RWPE2 (cell line): ENCODE measurements at places on chromosomes 2 and 18.

GRCh38 chr18:68121308-68121707 is 593.6 kb downstream of the TMX3 start:
- H3K36me3 ChIP-seq = no peaks in the 10 kb centered on the region
- H3K4me3 ChIP-seq = no peak overlapping the region
- DNase-seq = no peak
- peaks cover 9% of the 10 kb centered on the region for H3K4me1 ChIP-seq
- H3K27ac ChIP-seq = no peak overlapping the region

- peak overlapping the region; percentile 96 for H3K27ac ChIP-seq
- no peak for DNase-seq
- peaks cover 42% of the 10 kb centered on the region for H3K4me1 ChIP-seq
- peak overlapping the region; percentile 57 for H3K4me3 ChIP-seq
These were observed 1.2 kb downstream of the SERPINB5 start for GRCh38 chr18:63477968-63478367.

DNA sequence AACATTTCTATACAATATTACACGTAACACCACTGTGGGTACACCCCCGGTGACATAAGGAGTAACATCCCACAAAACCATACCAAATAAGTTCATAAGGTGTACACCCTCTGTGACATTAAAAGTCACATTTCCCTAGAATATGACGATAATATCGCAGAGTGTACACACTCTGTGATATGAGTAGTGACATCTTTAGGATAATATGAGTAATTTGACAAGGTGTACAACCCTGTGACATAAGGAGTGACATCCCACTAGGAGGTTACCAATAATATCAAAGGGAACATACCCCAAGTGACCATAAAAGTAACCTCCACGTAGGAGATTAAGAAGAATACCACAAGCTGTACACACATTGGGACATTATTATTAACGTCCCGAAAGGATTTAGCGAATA is 24.0 kb upstream of the TEX261 start:
- peaks cover 1% of the 10 kb centered on the region for H3K4me1 ChIP-seq
- H3K36me3 ChIP-seq = no peaks in the 10 kb centered on the region
- H3K27ac ChIP-seq = no peak overlapping the region
- H3K4me3 ChIP-seq = no peak overlapping the region
- H3K27me3 ChIP-seq = no peaks in the 10 kb centered on the region

DNA sequence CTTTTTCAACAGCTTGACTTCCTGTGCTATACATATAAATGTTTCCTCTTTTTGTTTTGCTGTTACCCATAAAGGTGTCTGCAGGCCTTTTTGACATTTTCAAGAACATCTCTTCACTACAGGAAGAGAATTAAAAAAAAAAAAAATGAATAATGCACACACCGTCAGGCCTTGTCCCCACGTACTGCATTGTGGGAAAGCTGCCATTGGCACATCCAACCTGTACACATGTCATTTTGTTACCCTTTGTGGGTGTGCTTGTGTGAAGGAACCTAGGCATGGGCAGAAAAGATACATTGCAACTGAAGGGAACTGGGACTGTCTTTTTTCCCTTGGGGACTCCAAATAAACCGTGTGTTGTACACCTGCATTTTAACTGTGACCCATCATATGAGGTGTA is 16.8 kb upstream of the TMEM37 start:
- no peak overlapping the region for H3K27ac ChIP-seq
- no peaks in the 10 kb centered on the region for H3K4me1 ChIP-seq
- H3K27me3 ChIP-seq = no peaks in the 10 kb centered on the region

DNA sequence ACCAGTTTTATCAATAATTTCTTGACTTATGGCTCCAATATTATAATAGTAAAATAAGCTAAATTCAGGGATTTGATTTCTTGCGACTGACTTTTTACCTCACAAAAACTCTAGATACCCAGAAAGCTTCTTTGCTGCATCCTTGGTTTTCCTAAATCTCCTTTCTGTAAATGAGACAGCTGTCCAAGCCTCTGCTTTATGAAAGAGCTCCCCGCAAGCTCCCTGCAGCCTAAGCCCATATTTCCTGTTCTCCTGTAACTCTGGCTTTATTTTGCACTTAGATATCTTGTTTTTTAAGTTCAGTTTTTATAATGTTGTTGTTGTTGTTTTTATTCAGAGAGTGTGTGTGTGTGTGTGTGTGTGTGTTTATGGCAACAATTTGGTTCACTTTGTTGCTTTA is 361.7 kb upstream of the PKDCC start:
- no peaks in the 10 kb centered on the region for H3K27me3 ChIP-seq
- H3K36me3 ChIP-seq = no peaks in the 10 kb centered on the region
- DNase-seq = no peak
- no peak overlapping the region for H3K4me3 ChIP-seq
- H3K27ac ChIP-seq = no peak overlapping the region

GRCh38 chr2:80186262-80186661 is 118.3 kb downstream of the LRRTM1 start:
- H3K36me3 ChIP-seq = no peaks in the 10 kb centered on the region
- H3K4me3 ChIP-seq = no peak overlapping the region
- H3K27me3 ChIP-seq = no peaks in the 10 kb centered on the region
- no peak overlapping the region for H3K27ac ChIP-seq

DNA sequence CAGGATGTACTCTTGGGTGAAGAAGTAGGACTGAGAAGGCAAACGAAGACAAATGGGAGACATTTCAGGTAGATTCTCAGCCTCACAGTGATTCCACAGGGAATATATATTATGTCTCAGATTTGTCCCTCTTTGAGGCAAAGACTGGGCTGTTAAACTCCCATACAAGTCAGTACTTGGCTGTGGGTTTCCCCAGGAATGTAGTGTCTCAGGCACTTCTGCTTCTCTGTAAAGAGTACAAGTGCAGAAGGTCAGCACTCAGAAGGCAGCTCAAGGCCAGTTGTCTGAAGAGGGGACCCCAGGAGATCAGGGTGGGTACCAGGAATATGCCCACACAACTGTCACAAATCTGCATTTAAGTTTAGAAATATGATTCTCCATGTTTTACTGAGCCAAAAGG is 39.9 kb upstream of the COBLL1 start:
- H3K4me1 ChIP-seq = no peaks in the 10 kb centered on the region
- no peak for DNase-seq
- no peak overlapping the region for H3K4me3 ChIP-seq

GRCh38 chr2:160868891-160869290 is 291.3 kb upstream of the TANK start:
- H3K4me3 ChIP-seq = no peak overlapping the region
- DNase-seq = no peak
- H3K27me3 ChIP-seq = no peaks in the 10 kb centered on the region
- H3K4me1 ChIP-seq = peaks cover 5% of the 10 kb centered on the region
- H3K36me3 ChIP-seq = no peaks in the 10 kb centered on the region
- H3K27ac ChIP-seq = no peak overlapping the region

DNA sequence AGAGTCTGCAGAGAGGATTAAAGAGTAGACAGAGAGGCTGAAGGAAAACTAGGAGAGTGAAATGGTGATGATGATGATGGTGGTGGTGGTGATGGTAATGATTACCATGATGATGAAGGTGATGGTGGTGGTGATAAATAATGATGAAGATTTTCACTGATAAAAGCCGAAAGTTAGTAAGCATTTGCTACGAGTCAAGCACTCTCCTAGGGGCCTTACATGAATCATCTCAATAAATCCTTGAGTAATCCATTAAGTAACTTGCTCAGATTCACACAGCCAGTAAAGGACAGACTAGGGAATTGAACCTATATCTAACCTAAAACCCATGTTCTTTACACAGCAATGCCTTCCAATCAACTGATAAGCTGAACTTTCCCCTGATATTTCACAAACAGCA is 106.7 kb upstream of the PGAP1 start:
- H3K36me3 ChIP-seq = no peaks in the 10 kb centered on the region
- H3K4me3 ChIP-seq = no peak overlapping the region
- no peak for DNase-seq
- no peak overlapping the region for H3K27ac ChIP-seq
- no peaks in the 10 kb centered on the region for H3K4me1 ChIP-seq

DNA sequence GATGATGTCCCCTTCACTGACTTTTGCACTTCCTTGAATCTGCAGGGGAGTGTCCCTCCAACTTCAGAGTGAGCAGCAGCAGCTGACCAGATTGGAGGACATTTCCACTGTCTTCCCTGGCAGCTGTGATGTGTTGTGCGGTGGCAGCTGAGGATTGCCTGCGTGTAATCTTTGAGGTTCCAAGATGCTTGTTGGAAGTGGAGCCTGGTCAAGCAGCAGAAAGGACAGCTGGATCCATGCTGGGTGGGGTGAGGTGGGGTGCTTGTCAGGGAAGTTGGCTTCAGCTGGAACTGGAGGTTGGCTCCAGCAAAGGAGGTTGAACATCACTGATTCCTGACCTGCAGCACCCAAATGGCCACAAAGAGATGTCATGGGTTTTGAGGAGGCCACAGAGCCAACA is 64.8 kb downstream of the ST3GAL5 start:
- no peaks in the 10 kb centered on the region for H3K27me3 ChIP-seq
- H3K4me1 ChIP-seq = no peaks in the 10 kb centered on the region
- no peak for DNase-seq
- no peak overlapping the region for H3K4me3 ChIP-seq
- H3K36me3 ChIP-seq = no peaks in the 10 kb centered on the region

DNA sequence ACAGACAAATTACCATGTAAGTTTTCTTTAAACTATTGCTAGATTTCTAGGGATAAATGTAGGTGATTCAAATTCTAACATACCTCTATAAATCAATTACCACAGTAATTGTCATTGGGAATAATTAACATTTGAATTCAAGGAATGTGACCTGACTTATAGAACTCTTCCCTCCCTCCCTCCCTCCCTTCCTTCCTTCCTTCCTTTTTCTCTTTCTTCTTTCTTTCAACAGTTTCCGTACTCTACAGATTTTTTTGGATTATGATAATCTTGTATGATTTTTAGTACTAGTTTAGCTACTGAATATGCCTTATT is 18.2 kb upstream of the FTCDNL1 start:
- no peak for DNase-seq
- no peaks in the 10 kb centered on the region for H3K4me1 ChIP-seq
- H3K27ac ChIP-seq = no peak overlapping the region
- H3K36me3 ChIP-seq = no peaks in the 10 kb centered on the region

- no peak overlapping the region for H3K27ac ChIP-seq
- no peaks in the 10 kb centered on the region for H3K36me3 ChIP-seq
- DNase-seq = no peak
- no peaks in the 10 kb centered on the region for H3K4me1 ChIP-seq
- no peak overlapping the region for H3K4me3 ChIP-seq
These were observed 154.7 kb upstream of the ETAA1 start for GRCh38 chr2:67242456-67242855.

GRCh38 chr2:95287806-95288205 is 9.3 kb upstream of the KCNIP3 start:
- H3K27me3 ChIP-seq = no peaks in the 10 kb centered on the region
- no peak overlapping the region for H3K27ac ChIP-seq
- H3K4me3 ChIP-seq = no peak overlapping the region
- H3K4me1 ChIP-seq = peaks cover 3% of the 10 kb centered on the region
- peaks cover 10% of the 10 kb centered on the region; the same call in 1 of the 2 replicates for H3K36me3 ChIP-seq
- DNase-seq = no peak

GRCh38 chr2:88600038-88600465 is 27.2 kb downstream of the EIF2AK3 start:
- peak overlapping the region; percentile 57 for H3K27ac ChIP-seq
- no peaks in the 10 kb centered on the region for H3K27me3 ChIP-seq
- no peak overlapping the region for H3K4me3 ChIP-seq
- H3K4me1 ChIP-seq = peaks cover 23% of the 10 kb centered on the region
- 0 out of 2 replicates have a peak, but pooled peaks cover 3% of the 10 kb centered on the region for H3K36me3 ChIP-seq

GRCh38 chr2:223920109-223920508 is 25.0 kb downstream of the WDFY1 start:
- no peak for DNase-seq
- H3K36me3 ChIP-seq = peaks cover 24% of the 10 kb centered on the region
- H3K4me3 ChIP-seq = no peak overlapping the region
- no peak overlapping the region for H3K27ac ChIP-seq

DNA sequence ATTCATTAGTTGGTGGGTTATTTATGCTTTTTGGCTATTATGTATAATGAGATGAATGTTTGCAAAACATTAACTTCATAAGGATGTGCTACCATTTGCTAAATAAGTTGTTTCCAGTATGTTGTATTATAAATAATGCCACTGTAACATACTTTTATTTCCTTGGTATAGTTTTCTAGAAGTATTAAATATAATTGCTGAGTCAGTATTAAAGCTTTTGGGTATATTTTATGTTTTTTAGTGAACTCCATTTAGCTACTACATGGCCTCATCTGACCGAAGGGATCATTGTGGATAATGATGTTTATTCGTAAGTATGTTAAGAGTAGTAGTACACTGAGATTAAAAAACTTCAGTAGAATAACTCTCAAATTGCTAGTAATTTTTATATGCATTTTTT is 73.8 kb downstream of the RAB3GAP1 start:
- H3K4me3 ChIP-seq = no peak overlapping the region
- H3K36me3 ChIP-seq = peaks cover 88% of the 10 kb centered on the region
- DNase-seq = no peak
- H3K27me3 ChIP-seq = no peaks in the 10 kb centered on the region

- H3K27me3 ChIP-seq = no peaks in the 10 kb centered on the region
- H3K4me3 ChIP-seq = no peak overlapping the region
- no peak for DNase-seq
- no peaks in the 10 kb centered on the region for H3K4me1 ChIP-seq
- no peaks in the 10 kb centered on the region for H3K36me3 ChIP-seq
- no peak overlapping the region for H3K27ac ChIP-seq
These were observed 29.8 kb downstream of the TOGARAM2 start for GRCh38 chr2:29010946-29011345.
